ENCODE measurements at places on chromosomes 3 and 15.

GRCh38 chr3:131216801-131217200, 164.8 kb upstream of the NUDT16 start:
- DNase-seq, result peak; percentile 96

- no peak for DNase-seq
These were observed 6.1 kb upstream of the IMPDH2 start for GRCh38 chr3:49035281-49035680.

- DNase-seq, result peak; percentile 34
These were observed 141.0 kb upstream of the ARHGEF26 start for GRCh38 chr3:153980252-153980590.

DNA sequence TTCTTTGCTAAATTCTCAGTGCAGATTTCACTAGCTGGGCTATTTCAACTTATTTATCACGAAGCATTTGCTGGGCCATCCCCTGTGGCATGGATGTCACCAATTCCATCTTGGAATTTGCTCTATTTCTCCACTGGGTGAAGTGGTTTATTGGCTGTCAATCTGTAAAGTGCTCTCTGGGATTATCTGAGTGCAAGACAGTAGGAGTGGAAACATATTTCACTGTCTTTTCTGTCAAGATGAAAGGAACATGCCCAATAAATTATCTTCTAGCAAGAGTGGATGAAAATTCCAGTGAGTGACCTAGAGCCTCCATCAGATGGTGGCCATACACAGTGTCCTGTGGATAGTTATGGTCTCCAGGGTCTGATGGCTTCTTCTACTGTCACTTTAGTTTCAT, 25.1 kb upstream of the CTDSPL start:
- no peak for DNase-seq

GRCh38 chr3:37855363-37855970, 6.2 kb upstream of the CTDSPL start:
- DNase-seq, result peak; percentile 24

- DNase-seq, result no peak
These were observed 67.6 kb downstream of the SLC6A11 start for GRCh38 chr3:10883478-10884234.

DNA sequence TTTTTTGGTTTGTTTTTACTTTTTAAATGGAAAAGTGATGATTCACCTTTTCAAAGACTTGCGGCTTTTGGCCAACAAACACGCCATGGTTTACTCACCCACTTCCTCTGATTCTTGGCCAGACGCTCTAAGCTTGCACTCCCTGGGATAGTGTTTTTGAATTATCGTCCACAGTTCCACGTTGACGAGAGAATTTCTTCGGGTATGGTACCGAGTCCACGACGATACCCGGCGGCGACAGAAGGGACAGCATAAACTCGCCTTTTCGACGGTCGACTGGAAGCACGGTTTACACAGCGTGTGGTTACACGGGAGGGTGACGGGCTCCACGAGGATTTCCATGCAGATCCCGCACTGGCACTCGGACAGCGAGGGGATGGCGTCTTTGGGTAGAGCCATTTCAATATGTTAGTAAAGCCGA, 783 bp downstream of the RNF168 start:
- DNase-seq, result peak; percentile 71

DNA sequence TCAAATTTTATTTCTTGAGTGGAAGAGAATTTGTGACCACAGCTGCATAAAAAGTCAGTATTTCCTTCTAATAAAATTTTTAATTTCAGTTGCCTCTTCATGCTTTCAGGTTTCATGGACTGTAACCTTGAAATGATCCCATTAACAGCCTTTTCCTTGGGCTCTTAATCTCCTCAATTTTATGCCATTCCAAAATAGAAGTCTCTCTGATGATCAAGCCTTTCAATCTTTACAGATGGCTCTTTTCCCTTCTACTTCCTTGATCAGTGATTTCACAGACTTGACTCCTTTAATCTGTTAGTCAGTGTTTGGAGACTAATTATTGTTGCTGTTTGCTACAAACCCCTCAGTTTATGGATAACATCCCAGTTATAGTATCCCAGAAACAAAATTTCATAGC, 11.9 kb downstream of the TSC22D2 start:
- DNase-seq, result no peak

GRCh38 chr3:133578548-133579191, 5.2 kb downstream of the CDV3 start:
- DNase-seq, result peak; percentile 68

- no peak for DNase-seq
These were observed 23.3 kb downstream of the LARP6 start for GRCh38 chr15:70830615-70831014.

DNA sequence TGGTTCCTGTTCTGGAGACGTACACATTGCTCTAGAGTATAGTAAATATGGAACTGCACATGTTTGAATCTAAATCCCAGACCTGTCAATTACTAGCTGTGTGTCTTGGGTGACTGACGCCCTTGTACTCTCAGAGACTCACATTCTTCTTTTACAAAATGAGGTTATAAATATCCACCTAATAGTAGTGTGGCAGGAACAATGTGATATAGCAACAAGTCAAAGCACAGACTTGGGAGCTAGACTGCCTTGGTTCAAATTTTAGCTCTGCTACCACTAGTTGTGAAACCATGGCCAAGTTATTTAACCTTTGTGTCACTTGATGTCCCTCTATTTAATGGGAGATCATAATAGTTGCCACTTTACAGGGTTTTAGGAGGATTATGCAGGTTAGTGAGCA, 245.6 kb downstream of the CPNE4 start:
- DNase-seq, result no peak

DNA sequence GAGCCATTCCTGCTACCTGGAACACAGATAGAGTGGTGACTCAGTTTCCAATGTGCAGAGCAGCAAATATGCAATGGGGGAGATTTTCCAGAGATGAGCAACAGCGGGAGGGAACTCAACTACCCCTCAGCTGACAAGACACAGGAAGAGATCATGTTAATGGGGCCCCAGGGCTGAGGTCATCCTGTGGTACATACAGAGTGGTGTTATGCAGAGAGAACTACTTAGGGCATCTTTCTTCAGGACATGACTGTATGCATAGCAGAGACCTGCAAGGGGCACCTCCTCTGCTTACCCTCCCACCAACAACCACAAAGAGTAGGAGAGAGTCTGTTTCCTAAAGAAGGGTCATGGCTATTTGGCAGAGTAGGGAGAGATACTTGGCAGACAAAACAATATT, 6.8 kb upstream of the TBC1D5 start:
- no peak for DNase-seq

DNA sequence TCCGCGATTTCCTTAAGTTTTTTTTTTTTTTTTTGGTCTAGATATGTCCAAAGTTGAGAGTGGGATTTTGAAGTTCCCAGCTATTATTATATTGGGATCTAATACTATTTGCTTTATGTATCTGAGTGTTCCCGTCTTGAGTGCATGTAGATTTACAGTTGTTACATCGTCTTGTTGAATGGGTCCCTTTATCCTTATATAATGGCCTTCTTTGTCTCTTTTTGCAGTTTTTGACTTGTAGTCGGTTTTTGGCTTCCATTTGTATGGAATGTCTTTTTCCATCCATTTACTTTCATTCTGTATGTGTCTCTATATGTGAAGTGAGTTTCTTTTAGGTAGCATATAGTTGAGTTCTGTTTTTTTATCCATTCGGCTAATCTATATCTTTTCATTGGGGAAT, 35.6 kb downstream of the CRYBG3 start:
- no peak for DNase-seq

GRCh38 chr3:190076136-190076535, 44.6 kb downstream of the P3H2 start:
- no peak for DNase-seq

GRCh38 chr3:65582012-65582717, 456.6 kb downstream of the MAGI1 start:
- no peak for DNase-seq

- no peak for DNase-seq
These were observed 50.9 kb downstream of the PLXNA1 start for GRCh38 chr3:127033786-127034185.

- DNase-seq, result no peak
These were observed 10.9 kb upstream of the FOXB1 start for GRCh38 chr15:59993041-59993750.

DNA sequence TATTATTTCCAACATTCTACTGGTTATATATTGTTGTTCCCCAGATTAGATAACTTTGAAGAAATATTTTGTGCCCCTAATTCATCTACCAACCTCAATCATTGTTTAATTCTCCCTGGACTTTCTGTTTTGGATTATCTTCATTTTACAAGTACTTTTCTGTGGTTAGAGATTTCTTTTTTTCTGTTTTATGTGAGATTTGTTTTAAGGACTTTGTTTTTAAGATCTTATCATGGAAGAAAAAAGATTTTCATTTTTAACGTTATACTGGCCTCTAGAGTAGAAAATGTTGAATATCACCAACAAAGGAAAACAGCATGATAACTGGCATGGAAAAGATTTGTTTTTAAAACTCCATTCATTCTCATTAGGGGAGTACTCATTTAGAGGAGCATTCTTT, 210.9 kb upstream of the KCNMB2 start:
- DNase-seq, result peak; percentile 44
